ENCODE measurements at places on chromosomes 16 and 17. TPM values are rescaled to one million over a fixed set of nuclear protein-coding genes. Genes with fewer than 3 reads are reported as not detected.

GRCh38 chr17:65533852-65534457 lies 27.5 kb downstream of the AXIN2 start:
- DNase-seq: no peak

DNA sequence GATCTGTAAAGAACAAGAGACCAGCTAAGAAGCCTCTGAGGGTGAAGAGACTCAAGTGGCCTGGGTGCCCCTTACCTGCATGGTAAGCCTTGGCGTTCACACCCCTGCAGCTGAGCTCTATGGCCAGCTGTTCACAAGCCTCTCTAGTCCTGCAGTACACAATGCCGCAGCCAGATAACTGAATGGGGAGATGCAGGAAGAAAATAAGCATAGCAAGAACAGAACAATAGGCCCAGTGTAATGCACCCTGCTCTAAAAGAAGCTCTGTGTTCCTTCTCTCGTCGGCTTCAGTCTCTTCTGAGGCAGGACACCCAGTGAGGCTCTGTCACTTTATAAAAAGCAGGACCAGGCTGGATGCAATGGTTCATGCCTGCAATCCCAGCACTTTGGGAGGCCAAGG lies 5.4 kb downstream of the RECQL5 start:
- no peak for DNase-seq

DBNDD1 gene
- 1.0 TPM for total RNA-seq

TMIGD1 gene
- total RNA-seq: not detected

KCNAB3 gene
- total RNA-seq: 8.4 TPM

ZMYND15 gene
- total RNA-seq: not detected

Data from activated naive CD8-positive, alpha-beta T cell treated with anti-CD3 and anti-CD28 coated beads for 36 hours (primary cell).